PC-9 (cell line): ENCODE measurements at places on chromosomes 6 and 20. TPM values are rescaled to one million over a fixed set of nuclear protein-coding genes. Genes with fewer than 3 reads are reported as not detected.
A peak's percentile ranks its signal among the peaks of the same experiment; 100 is the strongest.

- no peak for DNase-seq
Observed at GRCh38 chr20:44209686-44210405, 725 bp downstream of the OSER1 start.

DNA sequence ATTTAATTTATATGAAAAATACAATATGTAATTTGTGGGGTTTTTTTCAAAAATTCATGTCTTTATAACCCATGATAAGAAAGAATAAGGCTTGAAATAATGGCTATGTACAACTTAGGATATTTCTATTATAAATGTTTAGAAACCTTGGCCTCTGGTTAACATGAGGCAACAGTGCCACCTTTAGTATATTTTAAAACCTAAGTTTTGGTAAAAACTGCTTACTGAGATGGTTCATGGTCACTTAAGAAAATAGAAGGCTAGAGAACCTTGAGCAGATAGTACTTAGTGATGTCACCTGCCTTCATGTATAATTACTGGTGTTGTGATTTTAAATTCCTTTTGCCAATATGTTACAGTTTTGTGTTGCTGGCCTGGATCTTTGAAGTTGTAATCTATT is 176.4 kb downstream of the ADGB start:
- peak; percentile 36 for DNase-seq

GRCh38 chr6:113953346-113953745 is 17.6 kb downstream of the HDAC2 start:
- no peak for DNase-seq

- DNase-seq: peak; percentile 64
Observed at GRCh38 chr20:59495894-59496510, 108.3 kb upstream of the PHACTR3 start.

DNA sequence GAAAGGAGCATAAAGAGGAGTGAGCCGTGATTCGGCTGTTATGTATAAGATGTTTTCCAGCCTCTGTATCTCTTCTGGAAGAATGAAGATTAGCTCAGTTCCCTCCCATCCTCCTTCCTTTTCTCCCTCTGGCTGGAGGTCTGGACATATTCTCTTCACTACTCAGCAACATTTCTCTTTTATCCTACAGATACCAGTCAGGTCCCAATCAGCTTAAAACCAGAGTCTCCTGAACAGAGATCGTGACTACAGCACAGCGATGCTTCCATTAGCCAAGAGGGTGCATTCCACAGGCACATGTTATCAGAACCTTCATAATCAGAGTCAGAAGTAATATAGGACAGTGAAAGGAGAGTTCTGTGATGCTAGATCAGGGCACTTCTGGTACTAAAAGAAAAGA is 133.9 kb upstream of the SOX4 start:
- no peak for DNase-seq

DNA sequence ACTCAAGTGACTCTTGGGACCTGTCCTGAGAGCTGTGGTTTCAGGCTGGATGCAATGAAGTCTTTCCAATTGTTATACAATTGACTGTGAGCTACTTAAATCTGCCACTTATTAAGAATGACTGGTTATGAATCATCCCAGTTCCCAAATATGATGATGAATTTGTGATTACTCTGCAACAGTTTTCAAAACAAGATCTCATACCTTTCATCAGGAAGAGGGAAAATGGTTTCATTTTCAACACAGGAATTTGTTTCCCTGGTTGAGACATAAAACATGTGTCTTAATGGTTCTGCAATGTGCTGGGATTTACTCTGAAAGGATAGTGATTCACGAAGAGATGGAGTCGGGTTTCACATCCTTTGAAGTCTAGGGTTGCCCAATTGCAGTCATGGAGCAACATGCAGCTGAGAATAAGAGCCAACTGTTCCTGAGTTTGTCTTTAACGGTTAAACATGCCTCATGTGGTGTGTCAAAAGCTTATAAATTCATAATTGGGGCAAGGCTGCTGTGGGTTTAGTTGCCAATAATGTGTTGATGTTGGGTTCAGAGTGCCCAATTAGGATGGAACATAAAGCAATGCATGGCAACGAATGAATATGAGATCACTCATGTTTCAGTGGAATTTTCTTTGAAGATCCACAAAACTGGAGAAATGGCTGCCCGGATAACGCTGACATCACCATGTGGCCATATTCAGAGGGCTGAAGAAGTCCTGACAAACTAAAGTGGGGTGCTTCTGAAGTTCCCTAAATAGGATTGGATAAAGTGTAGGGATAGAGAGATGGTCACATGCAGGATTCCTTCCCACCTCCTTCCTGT is 41.0 kb downstream of the CYP24A1 start:
- DNase-seq: peak; percentile 100

DNA sequence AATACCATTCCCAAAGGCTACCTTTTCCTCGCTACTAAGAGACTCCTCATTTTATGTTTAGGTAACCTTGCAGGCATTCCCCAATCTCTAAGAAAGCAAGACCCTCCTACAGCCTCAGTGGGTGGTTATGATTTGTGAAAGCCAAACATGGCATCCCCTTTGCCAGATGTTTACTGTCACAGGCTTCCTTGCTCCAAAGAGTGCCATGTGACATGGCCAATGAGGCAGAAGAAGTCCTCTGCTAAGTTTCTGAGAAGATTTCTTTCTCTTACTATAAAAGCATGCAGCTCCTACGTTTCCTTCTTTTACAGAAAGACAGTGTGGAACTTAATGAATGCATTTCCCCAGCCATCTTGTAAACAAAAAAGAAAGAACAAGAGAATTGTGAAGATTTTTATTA is 688.2 kb downstream of the TBC1D32 start:
- no peak for DNase-seq

DNA sequence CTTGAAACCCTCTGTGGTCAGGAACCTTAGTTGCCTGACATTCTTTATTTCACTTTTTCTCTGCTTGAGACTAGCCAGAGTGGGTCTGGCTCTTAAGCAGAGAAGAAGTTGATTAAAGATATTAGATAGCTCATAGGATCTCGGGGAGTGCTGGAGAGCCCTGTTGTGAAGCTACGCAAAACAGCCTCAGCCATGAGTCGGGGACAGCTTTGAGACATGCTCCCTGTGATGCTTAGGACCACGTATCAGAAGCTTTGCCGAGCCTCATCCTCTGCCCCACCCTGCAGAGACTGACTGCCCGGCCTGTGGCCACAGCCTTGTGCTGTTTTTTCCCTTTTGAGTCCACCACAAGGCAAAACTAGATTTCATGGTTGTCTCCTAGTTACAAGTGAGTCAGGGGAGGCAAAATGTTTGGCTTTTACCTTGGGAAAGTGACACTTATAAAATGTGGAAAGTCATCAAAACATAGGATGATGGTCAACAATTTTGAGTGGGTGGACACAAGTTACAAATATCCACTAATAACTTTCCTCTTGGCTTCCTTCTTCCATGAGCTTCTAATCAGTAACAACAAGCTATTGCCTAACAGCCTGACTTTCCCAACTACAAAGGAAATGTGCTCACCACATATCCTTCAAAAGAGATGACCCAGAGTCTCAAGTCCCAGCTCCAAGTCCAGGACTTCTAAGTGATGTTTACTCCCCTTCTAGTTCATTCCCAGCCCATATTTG is 108.4 kb downstream of the JAG1 start:
- DNase-seq: no peak

DNA sequence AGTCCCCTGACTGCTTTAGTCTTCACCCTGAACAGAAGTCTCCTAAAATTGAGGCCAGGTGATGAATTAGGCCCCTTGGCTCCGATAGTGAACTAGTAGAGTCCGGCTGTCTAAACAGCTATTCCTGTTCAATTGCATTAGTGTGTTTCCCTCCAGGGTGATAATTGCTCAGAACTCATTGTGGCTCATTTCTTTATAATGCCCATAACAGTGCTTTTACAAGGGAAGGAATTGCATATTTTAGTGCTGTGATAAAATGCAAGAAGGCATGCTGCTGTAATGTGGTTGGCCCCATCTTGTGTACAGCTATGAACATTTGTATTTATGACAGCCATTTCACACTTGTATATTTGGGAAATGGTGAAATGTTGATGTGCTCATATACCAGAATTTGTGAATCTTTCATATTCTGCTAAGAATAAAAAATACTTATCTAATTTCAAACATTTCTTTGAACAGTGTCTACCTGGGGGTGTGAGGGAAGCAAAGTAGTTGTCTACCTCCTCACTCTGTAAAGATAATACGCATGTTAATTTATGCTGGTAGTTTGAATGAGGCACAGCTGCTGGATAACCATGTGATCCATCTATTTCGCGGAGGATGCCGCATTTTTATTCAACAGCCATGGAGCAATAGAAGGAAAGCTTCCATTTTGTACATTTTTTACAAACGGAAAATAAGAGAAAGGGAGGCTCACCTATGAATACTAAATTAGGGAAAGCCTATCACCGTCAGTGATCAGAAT is 451.4 kb downstream of the NKAIN2 start:
- DNase-seq: no peak

- no peak for DNase-seq
Observed at GRCh38 chr6:14616656-14617055, 499.1 kb downstream of the CD83 start.

GRCh38 chr6:108622641-108623298 is 62.1 kb downstream of the FOXO3 start:
- no peak for DNase-seq

DNA sequence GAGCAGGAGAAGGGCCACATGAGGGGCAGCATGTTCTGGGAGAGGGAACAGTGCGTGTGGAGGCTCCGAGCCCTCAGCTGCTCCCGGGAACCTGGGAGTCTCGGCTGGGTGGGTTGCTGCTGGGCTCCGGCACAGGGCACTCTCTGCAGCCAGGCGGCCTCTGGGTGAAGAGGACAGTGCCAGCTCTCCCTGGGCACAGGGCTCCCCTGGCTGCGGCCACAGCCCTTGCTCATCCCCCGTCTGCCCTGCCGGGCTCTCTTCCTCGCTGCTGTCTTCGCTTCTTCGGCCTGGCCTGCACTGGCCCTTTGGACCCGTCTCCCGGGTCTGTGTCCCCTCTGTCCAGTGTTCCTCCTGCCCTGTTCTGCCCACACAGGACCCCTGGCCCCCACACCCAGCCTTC is 48.2 kb downstream of the CDH4 start:
- DNase-seq: no peak

Gene ERVFRD-1
- total RNA-seq: not detected in 2 replicates

Gene CLPSL2
- total RNA-seq: 0.76 TPM in 1 of 2 replicates, not detected in the other

Gene HUS1B
- total RNA-seq: 0.94 and 1.2 TPM in 2 replicates

Gene IRAK1BP1
- 4.3 TPM in 2 replicates for total RNA-seq

Gene RNF144B
- 26.2 and 34.5 TPM in 2 replicates for total RNA-seq

Gene PACRG
- not detected in 2 replicates for total RNA-seq

Gene AGER
- total RNA-seq: 18.1 and 20.4 TPM in 2 replicates

Gene BLCAP
- 99.9 and 109 TPM in 2 replicates for total RNA-seq

Gene GRM1
- 0.26 TPM in 1 of 2 replicates, not detected in the other for total RNA-seq

Gene PROCR
- total RNA-seq: 5.1 and 7.5 TPM in 2 replicates
